AG04449 (cell line): ENCODE measurements at places on chromosomes 7 and 10.

- no peak for DNase-seq
Observed at GRCh38 chr10:25017154-25017590, 760 bp downstream of the THNSL1 start.

DNA sequence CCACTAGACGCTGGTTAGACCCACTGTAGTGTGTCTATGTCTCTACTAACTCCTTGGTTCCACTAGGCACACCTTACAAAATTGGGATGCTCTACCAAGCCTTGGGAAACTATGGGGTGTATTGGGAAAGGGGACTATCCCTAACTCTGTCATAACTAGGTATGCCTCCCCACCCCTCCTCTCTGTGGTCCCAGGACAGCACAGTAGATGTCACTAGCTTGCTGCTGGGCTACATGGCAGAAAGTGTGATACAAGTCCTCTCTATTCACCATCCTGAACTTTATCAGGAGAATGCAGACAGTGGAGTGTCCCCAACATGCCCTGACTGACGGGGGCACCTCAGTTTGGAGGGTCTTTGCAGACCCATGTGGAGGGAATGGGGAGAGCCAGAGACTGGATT lies 30.3 kb upstream of the TMEM273 start:
- no peak for DNase-seq

GRCh38 chr7:128879939-128880746 lies 17.5 kb downstream of the ATP6V1F start:
- DNase-seq = no peak

- DNase-seq = no peak
Observed at GRCh38 chr10:12679636-12680035, 321.9 kb downstream of the CCDC3 start.

DNA sequence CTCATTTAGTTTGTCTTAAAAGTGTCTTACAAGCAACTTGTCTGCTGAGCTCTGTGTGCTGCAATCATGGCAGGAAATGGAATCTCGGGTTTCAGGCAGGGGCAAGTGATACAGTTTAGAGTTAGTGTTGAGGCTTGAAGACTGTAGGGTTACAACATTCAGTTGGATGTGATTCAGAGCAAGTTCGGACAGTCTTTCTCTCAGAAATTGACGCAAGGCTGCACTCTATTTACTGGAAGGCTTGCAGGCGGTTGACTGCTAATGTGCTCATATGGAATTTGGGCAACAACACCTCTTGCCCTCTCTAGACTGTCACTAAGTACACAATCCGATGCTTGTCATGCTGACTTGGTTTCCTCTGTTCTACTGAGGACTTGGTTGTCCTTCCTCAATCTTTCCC lies 161.7 kb upstream of the BMPER start:
- DNase-seq = no peak

DNA sequence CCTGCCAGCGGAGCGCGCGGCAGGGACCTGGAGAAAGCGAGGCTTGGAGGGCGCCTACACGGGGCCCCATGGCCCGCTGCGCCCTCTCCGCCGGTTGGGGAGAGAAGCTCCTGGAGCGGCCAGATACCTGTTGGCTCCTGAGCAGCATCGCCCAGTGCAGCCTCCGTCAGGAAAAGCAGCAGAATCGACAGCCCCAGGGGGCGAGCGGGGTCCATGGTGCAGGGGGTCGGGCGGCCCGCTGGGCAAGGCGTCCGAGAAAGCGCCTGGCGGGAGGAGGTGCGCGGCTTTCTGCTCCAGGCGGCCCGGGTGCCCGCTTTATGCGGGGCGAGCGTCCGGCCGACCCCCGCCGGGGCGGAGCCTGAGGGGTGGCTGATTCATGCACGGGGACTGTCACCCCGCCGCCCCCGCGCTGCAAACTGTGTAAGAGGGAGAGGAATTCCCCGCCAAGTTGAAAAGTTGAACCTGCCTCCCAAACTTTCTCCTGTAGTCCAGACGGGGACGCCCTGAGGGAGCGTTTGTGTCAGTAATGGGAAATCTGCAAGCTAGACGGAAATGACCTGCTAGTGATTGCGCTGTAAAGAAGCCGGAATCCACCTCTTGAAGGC lies at the start of gene TFPI2:
TFPI2 (minus strand) TSS at position 290 of the 605 bp plus-strand sequence; CDS start at position 215, 75 bp downstream.
- no peak for DNase-seq
